ENCODE measurements at places on chromosomes 5 and 9.

GRCh38 chr9:29741169-29741568 is 2167.9 kb upstream of the C9orf72 start:
- DNase-seq: no peak

DNA sequence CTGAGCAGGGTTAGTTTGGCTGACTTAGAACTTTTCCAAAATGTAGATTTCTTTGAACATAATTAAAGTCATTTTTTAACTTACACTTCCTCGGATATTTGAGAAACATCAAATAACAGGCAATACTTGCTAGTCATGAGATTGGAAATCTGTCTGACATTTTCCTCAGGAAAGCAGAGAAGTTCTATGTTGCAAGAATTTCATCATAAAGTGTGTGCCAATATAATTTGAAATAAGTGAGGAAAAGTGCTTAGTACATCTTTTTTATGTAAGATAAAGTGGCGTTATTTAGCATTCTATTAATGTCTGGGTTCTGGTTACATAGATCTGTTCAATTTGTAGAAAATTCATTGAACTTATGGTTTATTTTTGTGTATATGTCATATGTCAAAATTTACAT is 48.7 kb upstream of the C5orf47 start:
- no peak for DNase-seq

DNA sequence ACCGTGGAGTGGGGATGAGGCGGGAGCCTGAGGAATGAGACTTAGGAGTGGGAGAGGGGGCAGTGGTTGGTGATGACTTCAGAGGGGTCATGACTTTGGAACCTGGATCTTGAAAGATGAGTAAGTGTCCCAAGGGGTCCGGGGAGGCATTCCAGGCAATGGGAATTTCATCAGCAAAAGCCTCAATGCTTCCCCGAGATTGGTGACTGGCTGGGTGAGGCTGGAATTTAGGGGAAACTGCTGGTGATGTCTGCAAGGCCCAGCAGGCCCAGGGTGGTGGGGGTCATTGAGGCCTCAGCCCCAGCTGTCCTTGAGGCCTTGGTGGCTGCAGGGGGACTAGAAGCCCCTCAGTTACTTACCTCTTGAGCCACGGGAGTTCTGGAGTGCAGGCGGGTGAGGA is 7.5 kb downstream of the NDST1 start:
- no peak for DNase-seq

DNA sequence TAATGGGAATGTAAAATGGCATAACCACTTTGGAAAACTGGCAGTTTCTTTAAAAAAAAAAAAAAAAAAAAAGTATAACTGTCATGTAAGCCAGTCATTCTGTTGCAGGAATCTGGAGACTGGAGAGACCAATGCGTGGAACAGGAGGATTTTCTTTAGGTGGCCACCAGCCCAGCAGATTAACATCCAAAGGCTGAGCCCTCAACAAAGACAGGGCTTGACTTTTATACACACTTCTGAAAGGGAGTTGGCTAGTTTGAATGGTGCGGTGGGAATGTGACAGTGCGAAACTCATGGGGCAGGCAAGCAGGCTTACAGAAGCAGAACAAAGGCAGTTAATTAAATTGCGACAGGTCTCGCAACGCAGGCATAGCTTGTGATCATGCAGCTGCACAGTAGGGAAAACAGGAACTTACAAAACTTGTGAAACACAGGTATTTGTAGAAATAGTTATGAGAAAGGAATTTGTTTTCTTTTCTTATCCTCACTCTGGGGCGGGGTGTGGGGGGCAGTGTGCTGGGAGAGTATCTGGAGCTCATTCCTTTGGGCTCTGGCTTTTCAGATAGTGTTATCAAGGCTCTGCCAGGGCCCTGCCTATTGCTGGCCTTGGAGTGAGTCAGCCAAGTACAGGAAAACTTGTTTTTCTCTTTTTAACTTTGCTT is 12.0 kb downstream of the UIMC1 start:
- DNase-seq: peak; percentile 67

DNA sequence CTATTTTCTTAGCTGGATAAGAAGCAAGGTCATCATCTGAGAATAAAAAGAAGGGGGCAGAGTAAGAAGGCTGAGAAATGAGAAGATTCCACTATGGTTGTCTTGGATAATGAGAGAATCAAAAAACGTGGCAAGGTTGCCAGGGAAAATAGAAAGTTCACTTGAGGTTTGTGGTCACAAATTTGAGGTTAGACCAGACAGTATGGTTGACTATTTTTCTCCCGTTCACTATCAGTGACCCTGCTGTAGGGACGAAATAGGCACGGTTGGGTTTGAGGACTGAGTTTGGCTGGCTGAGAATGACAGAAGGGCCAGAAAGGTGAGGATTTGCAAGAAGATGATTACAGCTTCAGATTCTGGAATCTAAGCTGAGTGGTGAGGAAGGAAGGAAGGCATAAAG is 266.0 kb upstream of the ZNF462 start:
- no peak for DNase-seq

GRCh38 chr5:54643685-54644106 is 126.1 kb downstream of the SNX18 start:
- DNase-seq: no peak

DNA sequence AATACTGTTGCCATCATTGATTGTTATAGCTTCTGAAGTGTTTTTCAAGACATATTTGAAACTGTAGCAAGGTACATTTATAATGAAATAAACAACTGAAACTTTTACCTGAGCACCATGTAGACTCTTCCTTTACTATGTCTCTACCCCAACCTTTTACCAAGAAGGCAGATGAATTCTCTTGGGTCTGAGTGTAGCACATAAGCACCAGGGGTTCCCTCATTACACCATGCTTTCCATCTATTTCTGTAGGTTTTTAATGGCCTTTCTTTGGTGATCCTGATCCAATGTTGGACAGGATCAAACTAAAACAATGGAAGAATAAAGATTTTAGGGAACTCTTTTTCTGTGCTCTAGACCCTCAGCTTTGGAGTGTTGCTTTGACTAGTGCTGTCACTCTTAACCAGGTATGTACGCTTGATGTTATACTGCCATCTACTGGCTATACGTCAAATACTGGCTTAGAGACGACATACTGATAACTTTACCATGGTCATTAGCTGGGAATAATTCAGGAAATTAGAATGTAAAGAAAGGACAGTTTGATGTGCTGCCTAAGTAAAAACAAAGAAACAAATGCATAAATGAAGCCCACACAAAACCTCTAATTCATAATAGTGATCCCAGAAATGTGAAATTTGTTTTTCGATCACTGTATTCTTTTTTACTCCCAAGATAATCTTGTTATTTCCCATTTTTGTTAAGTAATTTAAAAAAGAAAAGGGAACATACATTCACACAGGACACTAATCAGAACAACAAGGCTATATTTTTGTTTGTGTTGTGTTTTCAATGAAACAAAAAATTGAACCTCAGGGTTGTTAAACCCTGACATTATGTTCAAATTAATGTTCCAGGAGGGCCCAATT is 30.7 kb downstream of the IFNW1 start:
- DNase-seq: no peak

DNA sequence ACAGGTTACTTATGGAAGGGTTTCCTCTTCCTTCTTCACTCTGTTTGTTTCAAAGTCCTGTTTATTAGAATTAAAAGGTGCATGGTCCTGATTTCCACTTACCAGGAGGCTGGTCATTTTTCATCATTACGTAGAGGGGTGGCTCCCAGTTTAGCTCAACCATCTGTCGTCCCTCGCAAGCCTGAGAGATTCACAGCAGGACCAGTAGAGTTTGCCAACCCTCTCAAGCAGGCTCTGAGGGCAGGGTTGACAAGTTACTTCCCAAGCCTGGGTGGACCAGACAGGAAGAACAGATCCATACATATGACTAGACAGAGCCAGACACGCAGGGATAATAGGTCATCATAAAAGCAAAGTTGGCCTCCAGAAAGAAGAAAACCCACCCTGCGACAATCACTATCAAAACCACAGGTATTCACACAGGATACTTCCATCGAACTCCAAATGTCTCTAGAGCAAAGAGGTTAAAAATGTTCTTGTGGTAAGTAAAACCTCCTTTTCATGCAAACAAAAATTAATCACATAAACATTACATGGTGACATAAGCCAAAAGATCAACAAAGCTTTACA is 151.9 kb downstream of the ELAVL2 start:
- DNase-seq: no peak

GRCh38 chr5:143514616-143515335 is 111.3 kb upstream of the NR3C1 start:
- DNase-seq: no peak

DNA sequence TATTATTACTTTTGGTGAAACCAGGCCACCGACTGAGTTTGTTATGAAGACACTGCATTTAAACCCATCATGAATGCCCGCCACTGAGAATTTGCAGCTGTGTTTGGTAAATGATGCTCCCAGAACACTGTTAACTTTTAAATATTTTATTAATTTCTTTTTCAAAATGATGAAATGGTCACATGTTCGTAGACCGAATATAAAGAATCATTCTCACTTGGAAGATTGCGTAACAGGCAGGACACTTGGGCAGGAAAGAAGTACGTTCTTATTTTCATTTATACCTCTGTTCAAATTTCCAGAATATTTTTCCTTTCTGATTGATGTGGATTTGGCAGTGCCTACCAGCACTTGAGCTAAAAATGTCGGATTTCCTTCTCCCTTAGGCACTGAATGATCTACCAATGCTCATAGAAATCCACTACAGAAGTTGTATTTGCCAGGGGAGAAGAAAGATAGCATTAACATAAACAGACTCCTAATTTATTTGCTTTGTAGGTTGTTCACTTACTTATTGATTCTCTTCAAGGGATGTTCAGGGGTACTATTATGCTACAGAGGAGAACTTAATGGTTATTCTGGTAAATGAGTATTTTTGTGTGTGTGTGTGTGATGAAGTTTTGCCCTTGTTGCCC is 13.8 kb downstream of the CYFIP2 start:
- no peak for DNase-seq

DNA sequence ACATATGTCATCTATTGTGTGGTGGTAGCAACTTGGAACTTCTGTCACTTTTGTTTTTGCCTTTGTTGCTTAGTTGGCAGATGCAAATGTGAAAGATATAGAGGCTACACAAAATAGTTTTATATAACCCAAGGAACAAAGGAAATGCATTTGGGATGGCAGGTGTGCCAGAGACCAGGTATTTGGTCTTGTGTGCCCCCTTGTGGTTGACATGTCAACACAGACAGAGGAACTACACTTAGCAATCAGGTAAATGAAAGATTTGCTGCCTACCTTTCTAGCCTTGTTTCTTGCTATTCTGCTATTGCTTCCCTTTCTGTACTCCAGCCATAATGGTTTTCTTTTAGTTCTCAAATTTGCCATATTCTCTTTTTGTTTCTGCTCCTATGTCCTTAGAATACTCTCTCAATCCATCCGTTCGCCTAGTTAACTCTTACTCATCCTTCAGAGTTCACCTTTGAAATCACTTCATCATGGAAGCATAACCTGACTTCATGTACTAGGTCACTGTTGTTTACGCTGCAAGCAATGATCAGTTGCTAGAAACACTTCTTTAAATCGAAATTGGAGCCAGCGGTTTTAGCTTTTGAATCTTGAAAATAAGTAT is 119.5 kb downstream of the TRPM3 start:
- no peak for DNase-seq

- no peak for DNase-seq
Measured at GRCh38 chr9:95206143-95206542, 111.4 kb downstream of the FANCC start.

DNA sequence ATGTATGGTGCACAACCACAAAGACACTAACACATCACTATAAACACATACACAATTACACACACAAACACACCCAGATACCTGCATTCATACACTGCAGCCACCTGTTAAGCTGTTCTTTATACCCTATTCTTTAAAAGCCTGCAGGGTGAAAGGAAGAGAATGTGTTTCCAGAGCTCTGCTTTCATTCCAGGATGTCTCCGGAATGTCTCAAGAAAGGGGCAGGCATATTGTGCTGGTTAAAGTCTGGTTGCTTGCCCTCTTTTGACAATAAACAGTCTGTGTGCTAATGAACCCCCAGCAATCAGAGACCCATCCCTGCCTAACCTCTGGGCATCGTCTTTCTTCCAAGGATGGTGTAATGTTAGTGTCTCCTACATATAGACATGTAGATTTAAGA is 181.6 kb downstream of the EPB41L4A start:
- no peak for DNase-seq

DNA sequence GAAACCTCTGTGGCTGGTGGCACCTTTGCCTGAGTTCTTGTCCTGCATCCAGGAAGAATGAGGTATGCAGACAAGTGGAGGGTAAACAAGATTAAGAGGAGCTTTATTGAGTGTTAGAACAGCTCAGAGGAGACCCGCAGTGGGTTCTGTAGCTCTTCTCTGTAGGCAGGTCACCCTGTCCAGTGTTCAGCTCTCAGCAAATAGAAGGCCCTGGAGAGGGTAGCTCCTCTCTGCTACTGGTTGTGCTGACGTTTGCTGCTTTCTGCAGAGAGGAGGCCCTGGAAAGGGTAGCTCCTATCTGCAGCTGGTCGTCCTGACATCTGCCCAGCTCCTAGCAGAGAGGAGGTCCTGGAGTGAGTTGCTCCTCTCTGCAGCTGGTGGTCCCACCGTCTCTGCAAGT is 96.8 kb upstream of the CCDC112 start:
- DNase-seq: no peak

GRCh38 chr5:170173227-170173626 is 59.6 kb upstream of the C5orf58 start:
- no peak for DNase-seq

DNA sequence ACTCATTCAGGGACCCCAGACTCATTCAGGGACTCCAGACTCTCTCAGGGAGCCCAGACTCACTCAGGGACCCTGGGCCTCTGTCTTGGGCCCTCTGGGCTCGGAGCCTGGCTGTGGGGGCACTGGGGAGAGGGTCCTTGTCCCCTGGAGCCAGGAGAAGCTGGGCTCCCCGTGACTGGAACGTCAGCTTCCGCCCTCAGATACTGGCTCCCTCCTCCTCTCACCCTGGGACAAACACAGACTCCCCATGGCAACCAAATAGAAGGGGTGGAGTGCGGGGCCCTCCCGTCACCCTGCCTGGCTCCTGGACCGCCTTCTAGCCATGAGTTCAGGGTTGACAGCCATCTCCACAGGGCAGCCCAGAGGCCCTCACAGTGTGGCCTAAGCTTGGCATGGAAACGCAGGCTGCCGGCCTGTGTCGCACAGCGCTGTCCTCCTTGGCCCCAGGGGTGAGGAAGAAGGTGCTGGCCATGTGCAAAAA is 27.6 kb downstream of the ZDHHC11B start:
- DNase-seq: no peak

DNA sequence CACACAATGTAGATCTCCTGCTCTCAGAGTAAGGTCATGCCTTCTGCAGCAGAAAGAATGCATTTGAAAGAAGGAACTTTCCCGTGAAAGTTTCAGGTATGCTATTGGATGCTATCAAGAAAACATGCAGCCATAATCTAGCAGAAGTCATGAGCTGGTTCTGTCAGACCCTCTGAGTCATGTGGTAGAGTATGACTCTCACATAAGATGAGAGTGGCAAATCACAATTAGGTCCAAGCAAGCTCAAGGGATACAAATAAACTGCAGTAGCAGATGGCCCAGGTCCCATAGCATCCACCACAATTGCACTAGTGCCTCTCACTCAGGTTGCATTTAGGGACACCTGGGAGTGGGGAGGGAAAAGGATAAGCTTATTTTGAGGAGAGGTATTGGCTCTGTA is 292.8 kb downstream of the ASTN2 start:
- no peak for DNase-seq
